ENCODE measurements at places on chromosomes 6 and 20.

DNA sequence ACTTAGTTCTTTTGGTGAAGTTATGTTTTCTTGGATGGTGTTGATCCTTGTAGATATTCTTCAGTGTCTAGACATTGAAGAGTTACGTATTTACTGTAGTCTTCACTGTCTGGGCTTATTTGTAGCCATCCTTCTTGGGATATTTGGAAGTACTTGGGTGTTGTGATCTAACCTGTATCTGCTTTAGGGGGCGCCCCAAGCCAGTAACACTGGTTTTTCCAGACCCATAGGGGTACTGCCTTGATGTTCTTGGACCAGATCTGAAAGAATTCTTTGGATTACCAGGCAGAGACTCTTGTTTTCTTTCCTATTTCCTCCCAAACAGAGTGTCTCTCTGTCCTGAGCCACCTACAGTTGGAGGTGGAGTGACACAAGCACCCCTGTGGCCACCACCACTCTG, 309.1 kb upstream of the IMPG1 start:
- no peak for DNase-seq

GRCh38 chr20:23192469-23192868, 106.3 kb upstream of the CD93 start:
- no peak for DNase-seq

- DNase-seq, result no peak
Measured at GRCh38 chr6:28134015-28134414, 7.7 kb upstream of the ZKSCAN8 start.

DNA sequence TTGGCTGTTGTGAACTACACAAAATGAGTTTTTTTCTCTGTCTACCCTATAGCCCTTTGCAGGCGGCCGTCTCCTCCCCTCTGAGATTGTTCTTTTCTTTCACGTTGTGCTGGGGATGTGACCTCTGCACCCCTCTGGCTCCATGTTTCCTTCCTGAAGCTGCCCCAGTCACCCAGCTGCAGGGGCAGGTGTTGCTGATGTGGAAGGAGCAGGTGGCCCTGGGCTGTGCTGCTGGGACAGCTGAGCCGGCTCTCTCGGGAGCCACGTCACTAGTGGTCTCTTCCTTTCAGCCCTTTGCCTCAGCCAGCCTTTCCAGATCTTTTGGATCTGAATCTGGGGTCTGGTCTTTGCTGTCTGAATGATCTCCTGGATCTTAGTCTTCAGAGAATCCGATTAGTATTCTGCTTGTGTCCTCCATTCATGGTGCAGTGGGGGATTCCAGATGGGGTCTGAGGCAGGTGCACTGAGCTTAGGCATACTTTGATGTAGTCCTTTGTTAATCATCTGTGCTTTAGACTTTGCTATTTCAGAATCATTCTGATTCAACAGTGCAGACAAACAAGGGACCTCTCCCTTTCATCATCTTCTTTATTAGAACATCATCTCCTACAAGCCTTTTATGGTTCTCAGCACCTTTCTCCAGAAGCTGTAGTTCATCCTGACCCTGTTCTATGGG, 31.4 kb downstream of the TMEM181 start:
- no peak for DNase-seq

DNA sequence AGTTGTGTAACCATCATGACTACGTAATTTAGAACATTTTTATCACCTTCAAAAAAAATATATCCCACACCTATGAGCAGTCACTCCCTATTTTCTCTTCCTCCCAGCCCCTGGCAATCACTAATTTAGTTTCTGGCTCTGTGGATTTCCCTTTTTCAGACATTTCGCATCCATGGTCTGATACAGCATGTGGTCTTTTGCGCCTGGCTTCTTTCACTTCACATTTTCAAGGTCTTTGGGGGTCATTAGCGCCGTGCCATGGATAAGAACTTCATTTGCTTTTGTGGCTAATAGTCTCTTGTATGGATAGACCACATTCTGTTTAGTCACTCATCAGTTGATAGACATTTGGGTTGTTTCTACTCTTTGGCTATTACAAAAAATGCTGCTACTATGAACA, 44.9 kb upstream of the DUSP22 start:
- no peak for DNase-seq
